Endothelial cell (in vitro differentiated cells): ENCODE measurements at places on chromosomes 1 and 21.

DNA sequence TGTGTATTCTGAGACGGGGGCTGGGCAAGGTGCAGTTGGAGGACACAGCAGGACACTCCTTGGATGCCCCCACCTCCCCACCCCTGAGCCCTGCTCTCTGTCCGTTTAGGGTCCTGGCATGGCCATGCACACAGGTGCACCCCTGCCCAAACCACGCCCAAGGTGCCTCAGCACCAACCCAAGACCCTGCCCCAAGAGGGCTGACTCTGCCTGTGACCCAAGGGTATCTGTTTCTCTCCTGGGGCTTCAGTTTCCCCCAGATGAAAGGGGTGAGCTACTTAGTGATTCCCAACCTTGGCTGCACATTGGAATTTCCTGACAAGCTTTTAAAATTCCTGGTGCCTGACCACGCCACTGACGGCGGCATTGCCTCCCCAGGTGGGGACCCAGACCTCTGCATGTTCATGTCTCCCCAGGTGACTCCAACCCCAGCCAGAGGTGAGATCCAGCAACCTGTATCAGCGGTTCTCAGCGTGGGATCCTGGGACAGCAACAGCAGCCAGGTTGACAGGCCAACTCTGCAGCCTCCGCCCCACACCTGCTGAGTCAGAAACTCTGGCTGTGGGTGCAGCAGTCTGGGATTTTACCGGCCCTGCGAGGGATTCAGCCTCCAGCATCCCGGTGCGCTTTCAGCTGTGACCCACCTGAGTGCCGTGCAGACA, 483.4 kb downstream of the NPHP4 start:
- no peak for DNase-seq

- DNase-seq = no peak
Observed at GRCh38 chr1:44696101-44696500, 21.6 kb downstream of the ARMH1 start.

- DNase-seq = no peak
Observed at GRCh38 chr1:118338936-118339335, 153.9 kb upstream of the SPAG17 start.

- DNase-seq = no peak
Observed at GRCh38 chr1:235997931-235998330, 67.0 kb downstream of the NID1 start.

- DNase-seq = peak; percentile 7
Observed at GRCh38 chr1:110390692-110391245, at the start of gene SLC16A4. SLC16A4 (minus strand) TSS chr1:110391026; CDS start chr1:110389323, 1,703 bp downstream.

DNA sequence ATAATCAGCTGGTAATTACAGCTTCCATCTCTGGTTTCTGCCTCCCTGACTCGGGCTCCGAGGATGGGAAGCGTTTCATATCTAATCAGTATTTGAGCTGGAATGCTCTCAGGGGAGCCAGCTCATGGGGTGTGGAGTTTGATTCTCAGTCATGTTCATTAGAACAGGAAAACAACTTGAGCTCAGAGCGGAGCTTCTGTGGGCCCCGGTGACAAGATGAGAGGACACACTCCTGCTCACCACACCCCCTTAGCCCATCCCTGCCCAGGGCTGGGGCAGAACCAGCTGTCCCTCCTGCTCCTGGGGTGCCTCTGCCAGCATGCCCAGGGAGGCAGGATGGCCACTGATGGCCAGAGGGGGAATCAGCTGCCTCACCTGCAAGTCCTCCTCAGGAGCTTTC, 726.0 kb downstream of the PTPRU start:
- DNase-seq = no peak

DNA sequence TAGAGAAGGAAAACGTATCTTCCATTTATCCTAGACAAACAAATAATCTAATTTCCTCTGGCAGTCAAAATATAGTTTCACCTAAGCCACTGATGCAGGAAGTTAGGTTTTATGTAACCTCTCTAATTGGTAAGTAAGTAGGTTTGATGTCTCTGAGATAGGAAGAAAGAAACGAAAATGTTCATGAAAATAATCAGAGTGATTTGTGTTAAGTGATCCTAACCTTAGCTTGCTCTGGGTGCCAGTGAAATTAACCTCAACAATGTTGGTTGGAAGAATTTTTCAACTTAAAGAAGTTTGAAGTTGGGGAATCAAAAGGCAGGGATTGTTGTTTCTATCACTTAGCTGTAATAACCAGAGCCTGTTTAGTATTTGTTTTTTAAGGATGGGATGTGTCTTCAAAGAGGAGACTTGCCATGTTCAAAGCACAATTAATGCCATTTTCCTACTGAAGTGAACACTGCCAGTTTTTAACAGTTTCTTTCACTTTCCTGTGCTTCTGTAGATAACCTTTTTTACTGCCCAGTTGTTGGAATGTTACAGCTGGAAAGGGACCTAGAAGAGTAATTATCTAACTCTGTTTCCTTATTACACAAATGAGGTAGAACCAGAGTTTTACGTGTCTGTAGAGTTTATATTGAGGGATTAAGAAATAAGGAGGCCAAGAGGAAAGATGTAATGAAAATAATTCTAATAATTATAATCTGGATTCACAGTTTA, 18.4 kb downstream of the HIPK1 start:
- DNase-seq = no peak

- no peak for DNase-seq
Observed at GRCh38 chr1:187844313-187844712, 1015.6 kb downstream of the PLA2G4A start.

GRCh38 chr1:41671116-41671755, 186.8 kb upstream of the EDN2 start:
- DNase-seq = no peak

- DNase-seq = no peak
Observed at GRCh38 chr1:85203573-85204171, 2.9 kb upstream of the SYDE2 start.

GRCh38 chr21:43866260-43866629, 1.2 kb downstream of the AGPAT3 start:
- DNase-seq = no peak

DNA sequence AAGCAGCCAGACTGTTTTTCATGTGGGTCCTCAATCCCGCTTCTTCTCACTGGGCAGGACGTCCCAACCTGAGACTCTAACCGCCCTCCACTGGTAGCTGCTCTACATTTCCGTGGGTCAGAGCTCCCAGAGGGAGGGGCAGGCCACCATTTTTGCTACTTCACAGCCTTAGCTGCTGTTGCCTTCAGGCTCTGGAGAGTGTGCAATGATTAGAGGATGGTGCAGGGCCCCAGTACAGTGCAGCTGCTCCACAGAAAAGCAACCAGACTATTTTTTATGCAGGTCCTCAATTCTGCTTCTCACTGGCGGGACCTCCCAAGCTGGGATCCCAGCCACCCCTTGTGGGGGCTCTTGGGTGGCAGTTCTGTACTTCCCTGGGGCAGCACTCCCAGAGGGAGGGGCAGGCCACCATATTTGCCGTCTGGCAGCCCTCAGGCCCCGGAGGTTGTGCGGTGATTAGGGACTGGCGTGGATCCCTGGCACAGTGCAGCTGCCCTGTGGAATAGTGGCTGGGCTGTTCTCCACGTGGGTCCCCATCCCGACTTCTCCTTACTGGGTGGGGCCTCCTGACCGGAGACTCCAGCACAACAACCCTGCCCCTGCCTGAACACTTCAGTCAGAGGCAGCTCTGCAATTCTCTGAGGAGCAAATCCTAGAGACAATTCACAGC, 647.6 kb upstream of the PKN2 start:
- DNase-seq = no peak

DNA sequence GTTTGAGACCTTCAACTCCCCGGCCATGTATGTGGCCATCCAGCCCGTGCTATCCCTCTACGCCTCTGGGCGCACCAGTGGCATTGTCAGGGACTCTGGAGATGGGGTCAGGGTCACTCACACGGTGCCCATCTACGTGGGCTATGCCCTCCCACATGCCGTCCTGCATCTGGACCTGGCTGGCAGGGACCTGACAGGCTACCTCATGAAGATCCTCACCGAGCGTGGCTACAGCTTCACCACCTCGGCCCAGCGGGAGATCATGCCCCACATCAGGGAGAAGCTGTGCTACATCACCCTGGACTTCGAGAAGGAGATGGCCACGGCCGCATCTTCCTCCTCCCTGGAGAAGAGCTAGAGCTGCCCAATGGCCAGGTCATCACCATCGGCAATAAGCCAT, 36.5 kb upstream of the ZP4 start:
- no peak for DNase-seq

DNA sequence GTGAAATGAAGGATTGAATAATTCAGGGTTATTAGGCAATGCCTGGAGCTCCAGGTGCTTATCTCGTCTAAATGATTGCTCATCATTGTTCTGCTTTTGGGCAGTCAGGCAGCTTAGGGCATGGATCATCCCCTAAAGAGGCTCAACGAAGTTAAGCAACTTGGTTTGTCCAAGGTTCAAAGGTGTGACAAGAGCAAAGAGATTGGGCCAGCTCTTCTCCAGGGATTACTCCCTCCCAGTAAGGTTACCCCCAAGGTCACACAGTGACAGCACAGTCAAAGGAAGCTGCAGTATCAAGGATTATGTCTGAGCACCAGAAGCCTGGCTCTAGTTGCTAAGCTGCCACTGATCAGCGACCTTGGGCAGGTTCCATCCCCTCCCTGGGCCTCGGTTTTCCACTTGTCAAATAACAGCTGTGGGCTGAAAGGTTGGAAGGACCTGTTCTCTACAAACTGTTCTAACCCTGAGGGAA, 6.8 kb downstream of the ETNK2 start:
- DNase-seq = no peak

DNA sequence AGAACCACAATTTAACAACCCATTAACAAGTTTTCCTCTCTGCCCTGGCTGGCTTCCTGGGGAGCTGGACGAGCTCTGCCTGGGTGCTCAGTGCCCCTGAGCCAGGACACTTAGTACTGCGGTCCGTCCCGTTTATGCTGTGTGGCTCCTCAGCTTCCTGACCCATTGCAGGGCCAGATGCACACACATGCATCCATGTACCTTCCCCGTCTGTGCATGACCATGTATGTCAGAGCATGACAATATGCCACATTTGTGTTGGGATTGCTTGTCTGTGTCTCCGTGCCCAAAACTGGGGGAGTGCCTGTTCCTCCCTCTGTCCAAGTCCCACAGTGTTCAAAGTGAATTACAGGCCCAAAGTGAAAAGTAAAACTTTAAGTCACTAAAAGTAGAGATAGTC, 9.7 kb upstream of the TFF3 start:
- no peak for DNase-seq

DNA sequence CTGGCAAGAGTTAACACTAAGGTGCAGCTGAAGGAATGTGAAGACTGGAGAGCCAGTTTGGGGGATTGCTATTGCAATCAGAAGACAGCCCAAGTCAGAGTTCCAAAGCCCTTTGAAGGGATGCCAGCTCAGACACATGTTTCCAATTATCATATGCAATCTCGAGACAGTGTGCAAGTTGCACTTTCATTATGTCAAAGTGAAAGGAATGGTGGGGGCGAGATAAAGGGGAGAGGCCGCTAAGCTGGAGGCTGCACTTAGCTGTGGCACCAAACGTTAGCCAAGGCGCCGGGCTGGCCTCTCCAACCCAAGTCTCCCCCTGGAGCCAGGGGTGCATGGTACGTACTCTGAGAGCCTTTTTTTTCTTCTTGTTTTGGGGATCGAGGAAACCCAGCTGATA, 58.0 kb downstream of the NGF start:
- DNase-seq = no peak

DNA sequence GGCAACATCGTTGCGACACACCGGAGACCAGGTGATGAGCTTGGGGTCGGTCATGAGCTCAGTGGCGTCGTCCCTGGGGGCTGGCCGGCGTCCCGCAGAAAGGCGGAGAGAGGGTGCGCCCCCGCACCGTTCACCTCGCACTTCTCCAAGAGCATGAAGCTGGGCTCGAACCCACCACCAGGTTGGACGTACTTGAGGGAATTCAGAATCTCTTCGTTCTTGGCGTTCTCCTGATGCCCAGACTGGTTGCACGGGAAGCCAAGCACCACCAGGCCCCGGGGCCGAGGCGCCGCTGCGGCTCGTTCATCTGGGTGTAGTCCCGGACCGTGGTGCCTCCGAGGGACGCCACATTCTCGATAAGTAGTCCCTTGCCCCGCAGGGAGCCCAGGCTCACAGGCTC, 176.6 kb upstream of the ADAMTS5 start:
- DNase-seq = no peak

- no peak for DNase-seq
Observed at GRCh38 chr1:42961312-42962091, 2.8 kb upstream of the SLC2A1 start.

- DNase-seq = no peak
Observed at GRCh38 chr1:3365523-3366125, 88.8 kb upstream of the ARHGEF16 start.
